T-helper 9 cell (primary cell): ENCODE measurements at places on chromosomes 1 and 21.

DNA sequence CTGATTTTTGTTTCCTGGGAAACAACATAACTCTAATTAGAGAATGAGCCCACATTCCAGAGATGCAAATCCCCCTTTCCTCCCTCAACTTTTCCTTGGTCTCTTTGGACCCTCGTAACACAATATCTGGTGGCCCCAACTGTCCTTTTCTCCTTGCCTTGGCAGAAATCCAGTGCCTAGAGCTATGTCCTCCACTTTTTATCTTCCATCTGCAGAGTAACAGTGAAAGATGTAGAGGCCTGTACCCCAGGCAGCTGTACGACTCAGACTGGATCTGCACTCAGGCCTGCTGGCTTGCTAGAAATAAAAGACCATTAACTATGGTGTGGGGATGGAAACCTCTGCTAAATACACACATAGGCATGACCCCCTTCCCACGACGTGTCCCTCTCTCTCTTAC, 72.0 kb downstream of the WARS2 start:
- DNase-seq: no peak

DNA sequence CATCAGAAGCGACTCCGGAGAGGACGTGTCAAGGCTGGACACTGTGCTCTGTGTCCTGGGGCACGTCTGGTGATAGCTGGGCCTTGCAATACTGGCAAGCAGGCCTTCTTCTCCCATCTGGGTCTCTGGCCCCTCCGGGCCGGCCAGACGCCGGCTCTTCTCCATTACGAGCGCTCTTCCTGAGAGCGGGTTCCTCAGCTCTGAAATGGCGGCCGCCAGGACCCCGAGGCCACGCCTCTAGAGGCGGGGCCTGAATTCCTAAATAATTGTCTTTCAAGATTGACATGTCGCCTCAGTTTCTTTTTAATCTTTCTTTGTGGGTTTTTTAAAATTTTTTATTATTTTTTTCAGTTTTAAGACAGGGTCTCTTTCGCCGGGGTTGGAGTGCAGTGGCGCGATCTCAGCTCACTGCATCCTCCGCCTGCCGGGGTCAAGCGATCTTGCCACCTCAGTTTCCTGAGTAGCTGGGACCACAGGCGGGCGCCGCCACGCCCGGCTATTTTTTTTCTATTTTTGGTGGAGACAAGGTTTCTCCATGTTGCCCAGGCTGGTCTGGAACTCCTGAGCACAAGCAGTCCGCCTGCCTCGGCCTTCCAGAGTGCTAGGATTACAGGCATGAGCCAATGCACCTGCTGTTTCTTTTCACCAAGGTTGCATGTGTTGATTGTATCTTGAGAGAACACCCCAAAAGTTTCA, 9.2 kb downstream of the RNF2 start:
- no peak for DNase-seq

GRCh38 chr1:227788271-227789083, 27.0 kb upstream of the PRSS38 start:
- no peak for DNase-seq

DNA sequence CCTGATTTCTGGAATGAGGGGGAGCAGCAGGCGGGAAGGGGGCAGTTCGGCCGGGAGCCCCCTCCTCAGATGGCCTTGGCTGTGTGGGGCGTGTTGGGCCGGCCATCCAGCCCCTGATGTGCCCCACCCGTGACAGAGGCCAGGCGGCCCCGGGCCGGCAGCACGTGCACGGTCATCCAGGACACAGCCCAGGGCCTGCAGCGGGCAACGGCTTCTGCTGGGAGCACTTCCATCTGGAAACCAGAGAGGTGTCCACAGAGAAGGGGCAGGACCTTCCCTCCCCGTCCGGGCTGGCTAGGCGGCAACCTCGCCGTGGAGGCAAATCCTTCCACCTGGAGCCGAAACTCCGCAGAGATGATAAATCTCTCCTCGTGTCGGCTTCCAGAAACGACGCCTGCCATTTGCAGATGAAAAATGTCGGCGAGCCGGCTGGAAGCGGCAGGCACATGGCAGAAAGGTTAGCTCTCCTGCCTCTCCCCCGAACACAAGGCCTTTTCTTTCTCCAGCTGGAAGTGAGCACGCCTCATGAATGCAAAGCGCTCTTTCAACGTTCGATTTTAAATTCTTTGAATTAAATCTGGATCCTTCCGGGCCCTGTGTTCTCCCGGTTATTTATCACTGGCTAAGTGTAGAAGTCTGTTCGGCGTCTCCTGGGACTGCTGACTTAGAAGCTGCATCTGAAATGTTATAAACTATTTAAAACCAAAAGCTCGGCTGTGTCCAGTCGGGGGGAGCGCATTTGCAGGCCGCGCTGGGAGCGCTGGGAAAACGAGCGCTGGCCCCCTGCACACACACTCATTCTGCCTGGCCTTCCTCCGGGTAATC, 9.4 kb upstream of the ACTRT2 start:
- no peak for DNase-seq

DNA sequence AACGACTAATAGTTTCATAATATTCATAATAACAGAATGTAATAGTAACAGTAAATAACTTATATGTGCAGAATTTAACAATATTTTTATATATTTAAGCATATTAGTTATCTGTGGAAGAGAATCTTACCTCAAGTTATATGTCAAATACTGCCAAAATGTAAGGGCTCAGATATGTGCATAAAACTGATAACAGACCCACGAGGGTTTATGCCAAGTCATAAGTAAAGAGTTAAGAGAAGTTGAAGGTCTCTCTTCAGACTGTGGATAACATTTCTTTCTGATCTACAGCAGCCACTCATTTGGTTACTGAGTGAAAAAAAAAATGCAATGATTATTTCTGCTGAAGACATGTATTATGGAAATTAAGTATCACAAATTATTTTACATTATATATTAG, 1167.8 kb upstream of the NCAM2 start:
- DNase-seq: no peak

- DNase-seq: no peak
Observed at GRCh38 chr1:177975588-177976495, 6.0 kb upstream of the SEC16B start.

- no peak for DNase-seq
Observed at GRCh38 chr1:228315945-228316588, 90.6 kb downstream of the TRIM11 start.

DNA sequence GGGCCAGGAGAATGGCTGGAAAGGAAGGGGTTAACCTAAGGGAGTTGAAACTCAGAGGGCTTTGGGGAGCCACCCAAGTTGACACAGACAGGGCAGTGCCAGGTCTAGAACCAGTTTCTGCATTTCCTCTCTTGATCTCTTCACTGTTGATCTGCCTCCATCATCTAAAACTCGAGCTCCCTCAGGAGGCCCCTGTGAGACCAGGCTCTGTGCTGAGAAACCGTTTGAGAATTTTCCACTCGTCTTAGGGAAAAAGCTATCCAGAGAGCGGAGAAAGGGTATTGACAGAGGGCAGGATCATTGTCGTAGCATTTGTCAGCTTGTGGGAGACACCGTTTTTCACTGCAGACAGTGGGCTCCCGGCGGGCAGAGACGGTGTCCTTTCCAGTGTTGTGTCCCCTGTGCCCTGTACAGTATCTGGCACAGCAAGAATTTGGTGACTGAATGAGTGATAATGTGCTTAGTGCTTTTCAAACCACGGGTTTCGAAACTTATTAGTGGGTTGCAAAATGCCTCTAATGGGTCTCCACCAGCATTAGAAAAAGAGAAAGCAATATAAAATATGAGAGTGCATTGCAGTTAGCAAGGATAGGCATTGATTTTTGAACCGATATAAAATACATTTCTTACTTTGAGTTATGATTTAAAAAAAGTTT, 31.1 kb downstream of the PROK1 start:
- no peak for DNase-seq

DNA sequence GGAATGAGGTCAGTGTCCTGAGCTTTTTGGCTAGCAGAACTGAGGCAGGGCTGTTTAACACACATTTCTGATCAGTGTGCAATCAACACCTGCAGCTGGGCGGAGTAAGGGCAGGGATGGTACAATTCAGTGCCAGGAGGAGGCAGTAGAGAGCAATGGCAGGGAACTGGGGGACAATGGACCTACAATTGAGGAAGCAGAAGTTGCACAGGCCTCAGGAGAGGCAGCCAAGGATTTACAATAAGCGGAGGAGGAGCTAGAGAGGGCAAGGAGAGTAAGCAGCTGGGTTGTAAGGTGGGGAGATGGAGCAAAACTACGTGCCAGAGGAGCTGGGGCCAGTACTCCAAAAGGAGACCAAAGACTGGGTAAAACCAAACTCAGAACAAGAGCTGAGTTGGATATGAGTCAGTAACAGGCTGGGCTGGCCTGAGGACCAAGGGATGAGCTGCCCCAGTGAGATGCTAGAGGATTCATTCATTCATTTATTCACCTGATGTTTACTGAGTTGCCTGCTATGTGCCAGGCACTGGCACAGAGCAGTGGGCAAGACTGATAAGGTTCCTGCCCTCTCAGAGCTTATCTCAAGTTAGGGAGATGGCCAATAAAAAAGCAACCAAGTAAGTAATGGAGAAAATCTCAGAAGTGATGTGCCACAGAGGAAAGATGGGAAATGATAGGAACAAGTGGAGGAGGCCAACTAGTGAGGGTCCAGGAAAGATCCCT, 10.4 kb upstream of the GALE start:
- DNase-seq: no peak

DNA sequence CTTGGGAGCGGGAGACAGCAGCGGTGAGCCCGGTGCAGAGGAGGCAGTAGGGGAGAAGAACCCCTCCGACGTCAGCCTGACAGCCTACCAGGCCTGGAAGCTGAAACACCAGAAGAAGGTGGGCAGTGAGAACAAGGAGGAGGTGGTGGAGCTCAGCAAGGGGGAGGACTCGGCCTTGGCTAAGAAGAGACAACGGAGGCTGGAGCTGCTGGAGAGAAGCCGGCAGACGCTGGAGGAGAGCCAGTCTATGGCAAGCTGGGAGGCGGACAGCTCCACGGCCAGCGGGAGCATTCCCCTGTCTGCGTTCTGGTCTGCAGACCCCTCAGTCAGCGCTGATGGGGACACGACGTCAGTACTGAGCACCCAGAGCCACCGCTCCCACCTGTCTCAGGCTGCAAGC, 32.9 kb downstream of the STYXL2 start:
- no peak for DNase-seq

- DNase-seq: no peak
Observed at GRCh38 chr1:81409262-81409661, 391.5 kb upstream of the ADGRL2 start.

DNA sequence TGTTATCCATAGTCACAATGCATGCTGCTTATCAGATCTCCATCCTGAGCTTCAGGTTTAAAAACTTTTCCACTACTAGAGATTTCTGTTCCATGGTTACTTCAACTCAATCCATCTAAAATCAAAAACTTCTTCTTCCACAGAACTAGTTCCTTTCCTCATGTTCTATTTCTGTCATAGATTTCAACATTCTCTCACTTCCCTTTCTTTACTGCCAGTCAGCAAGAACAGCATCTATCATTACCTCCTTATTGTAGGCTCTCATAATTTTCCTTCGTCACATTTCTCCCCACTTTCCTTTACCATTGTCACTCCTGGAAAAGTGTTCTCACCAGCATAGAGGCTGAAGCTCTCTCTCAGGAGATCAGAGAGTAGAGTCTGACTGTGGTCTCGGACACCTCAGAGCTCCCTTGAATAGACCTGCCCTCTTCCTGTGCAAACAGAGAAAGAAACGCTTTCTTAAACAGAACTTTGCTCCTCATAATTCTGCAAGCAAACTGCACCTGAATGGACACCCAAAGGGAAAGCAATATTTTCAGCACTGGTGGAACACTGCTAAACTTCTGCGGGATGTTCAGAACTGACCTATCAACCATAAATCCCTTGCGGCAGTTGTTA, 48.7 kb upstream of the KIRREL1 start:
- no peak for DNase-seq

DNA sequence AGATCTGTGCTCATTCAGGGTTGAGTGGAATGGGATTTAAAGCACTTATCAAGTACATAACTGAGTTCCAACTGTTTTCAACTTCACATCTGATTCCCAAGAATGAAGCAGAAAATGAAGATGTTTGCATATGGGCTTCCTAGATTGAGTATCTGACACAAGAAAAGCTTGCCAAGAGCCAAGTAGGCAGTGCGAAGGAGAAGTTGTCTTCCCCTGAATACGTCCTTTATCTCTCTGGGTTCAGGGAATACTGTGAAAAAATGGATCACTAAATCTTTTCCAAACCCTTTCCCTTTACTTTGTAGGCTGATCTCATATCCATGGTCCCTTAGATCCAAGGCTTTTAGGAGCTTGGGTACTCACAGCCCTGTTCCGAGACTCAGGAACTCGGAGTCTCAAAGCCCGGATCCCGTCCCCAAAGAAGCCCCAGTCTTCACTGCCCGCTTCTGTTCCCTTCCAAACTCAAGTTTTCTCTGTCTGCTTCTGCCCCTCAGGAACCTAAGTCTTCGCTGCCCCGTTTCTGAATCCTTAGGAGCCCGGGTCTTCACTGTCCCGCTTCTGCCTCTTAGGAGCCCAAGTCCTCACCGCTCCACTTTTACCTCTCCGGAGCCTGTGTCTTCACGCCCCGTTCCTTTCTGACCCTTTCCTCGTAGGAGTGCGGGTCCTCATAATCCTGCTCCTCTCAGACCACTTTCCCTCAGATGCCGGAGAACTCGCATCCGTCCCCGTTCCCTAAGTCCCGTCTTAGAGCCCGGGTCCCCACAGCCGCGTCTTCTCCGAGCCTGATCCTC, 616 bp downstream of the TAF12 start:
- DNase-seq: no peak

DNA sequence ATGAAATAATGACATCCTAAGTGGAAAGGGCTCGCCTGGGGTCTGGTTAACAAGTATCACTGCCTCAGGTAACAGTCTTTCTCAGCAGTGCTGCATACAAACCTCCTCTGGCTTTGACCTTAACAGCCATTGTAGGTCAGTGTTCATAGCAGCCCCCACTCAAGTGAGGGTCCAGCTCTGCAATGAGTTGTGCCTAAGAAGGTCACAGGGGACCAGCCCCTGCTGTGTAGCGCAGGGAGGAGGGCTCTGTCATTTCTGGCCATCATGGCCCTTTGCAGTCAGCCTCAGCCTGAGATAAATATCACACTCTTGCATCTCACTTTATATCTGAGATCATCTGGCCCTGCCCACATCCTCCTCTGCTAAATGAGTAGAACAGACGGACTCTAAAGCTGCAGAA, 18.1 kb upstream of the MYSM1 start:
- DNase-seq: no peak

GRCh38 chr1:59317780-59318179, 20.9 kb downstream of the FGGY start:
- no peak for DNase-seq

DNA sequence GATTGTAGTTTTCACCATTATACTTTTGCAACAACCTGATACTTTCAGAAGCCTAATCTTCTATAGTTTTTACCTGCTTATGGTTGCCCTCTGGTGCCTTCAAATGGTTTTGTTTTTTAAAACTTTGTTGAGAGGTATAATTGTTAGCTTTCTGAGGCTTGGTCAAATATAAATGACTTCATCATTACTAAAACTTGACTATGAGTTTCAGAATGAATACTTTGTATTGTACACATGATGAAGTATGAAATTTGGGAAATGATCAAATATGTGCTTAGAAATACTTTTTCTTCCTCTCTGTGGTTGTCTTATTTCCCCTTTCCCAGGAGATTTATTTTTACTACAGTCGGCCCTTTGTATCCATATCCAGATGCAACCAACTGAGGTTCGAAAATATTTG, 151.8 kb upstream of the B3GALT2 start:
- no peak for DNase-seq

GRCh38 chr1:19123837-19124236, 86.2 kb downstream of the UBR4 start:
- DNase-seq: no peak

GRCh38 chr1:232834066-232834465, 28.9 kb downstream of the MAP10 start:
- no peak for DNase-seq
